Ovary (tissue), 10 donors: ENCODE measurements at places on chromosomes 5 and 9. TPM values are rescaled to one million over a fixed set of nuclear protein-coding genes. Genes with fewer than 3 reads are reported as not detected.

RBM18 gene
- total RNA-seq: 13.6 TPM

DNA sequence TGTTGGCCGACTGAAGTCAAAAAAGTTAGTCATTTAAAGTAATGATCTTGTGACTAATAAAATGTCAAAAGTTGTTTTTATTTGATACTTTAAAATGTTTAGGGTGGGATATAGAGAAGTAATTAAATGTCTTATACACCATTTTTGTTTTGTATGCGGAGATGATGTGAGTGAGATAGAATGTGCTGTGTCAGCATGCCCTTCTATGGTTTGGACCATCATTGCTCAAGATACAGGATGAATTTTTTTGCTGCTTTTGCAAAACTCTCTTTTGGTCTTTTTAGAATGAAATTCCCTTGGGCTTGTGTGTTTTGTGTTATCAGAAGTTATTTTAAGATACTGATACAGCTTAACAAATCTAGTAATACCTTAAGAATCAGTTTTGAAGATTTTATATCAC, 12.5 kb downstream of the SRFBP1 start:
- DNase-seq: no peak

GRCh38 chr5:168291964-168292785, 730 bp downstream of the WWC1 start:
- DNase-seq: peak; percentile 30

DNA sequence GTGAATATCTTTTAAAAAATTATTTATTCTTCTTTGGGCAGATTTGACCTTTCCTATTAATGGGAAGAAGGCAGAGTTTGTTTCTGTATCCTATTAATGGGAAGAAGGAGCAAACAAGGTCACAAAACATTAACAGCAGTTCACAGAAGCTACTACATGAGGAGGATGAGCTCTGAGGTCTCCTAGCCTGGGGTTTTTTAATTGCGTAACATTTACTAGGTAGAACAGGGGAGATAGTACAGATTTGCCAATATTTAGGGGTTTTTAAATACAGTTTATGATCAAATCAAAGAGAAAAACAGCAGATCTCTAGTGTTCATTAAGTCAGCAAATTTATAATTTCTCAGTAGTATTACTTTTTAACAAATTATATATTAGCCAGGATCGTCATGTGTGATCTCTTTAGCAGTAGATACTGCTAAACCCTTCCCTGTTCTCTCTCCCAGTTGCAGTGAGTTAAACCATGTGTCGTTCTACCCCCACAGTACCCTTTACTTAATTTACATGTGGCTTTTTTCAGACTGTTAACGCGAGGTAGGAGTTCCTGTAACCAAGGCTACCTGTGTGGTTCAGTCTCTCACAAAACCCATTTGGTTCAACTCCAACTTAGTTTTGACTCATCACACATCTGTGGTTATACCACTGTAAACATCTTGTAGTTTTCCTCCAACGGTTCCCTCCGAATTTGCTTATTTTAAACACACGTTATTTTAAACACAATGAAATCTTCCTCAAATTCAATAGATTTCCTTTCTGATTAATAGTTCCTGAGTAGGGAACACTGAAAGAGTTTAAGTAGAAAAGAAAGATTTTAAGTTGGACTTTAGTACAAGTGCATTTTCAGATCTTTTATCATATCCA, 13.3 kb downstream of the SLC25A46 start:
- DNase-seq: no peak

- no peak for DNase-seq
Measured at GRCh38 chr9:8826281-8826680, 1026.7 kb upstream of the DMAC1 start.

GRCh38 chr5:141421489-141421855, 621 bp downstream of the PCDHGA11 start:
- DNase-seq: no peak

DNA sequence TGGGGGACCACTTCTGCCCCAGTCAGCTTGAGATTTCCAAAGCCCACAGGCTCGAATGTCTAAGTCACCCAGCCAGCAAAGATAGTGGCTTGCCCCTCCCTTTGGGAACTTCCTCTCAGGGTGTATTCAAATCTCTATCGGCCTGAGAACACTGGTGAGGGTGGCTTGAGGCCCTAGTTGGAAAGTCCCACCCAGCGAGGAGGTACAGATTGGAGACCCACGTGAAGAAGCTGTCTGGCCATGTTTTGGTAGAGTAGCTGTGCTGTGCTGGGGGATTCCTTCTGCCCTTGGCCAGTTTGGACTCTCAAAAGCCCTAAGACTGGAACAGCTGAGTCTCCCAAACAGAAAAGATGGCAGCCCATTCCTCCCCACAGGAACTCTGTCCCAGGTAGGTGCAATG, 172.7 kb upstream of the RIOK2 start:
- no peak for DNase-seq

RELL2 gene
- 1.7 TPM for total RNA-seq

DNA sequence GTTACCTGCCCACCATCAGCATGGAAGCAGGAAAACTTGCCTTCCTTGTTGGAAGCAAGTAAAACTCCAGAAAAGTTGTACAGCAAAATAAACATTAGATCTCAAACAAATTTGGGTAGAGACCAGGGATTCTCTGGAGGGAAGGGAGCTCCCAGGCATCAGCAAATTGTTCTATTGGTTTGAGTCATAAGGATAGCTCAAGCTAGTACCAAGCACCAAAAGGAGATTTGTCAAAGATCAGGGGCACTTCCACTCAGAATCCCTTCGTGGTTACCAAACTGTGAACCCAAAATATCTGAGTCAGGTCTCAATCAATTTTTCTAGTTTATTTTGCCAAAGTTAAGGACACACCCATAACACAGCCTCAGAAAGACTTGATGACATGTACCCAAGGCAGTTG, 37.8 kb downstream of the DNAJB5 start:
- DNase-seq: no peak

DNA sequence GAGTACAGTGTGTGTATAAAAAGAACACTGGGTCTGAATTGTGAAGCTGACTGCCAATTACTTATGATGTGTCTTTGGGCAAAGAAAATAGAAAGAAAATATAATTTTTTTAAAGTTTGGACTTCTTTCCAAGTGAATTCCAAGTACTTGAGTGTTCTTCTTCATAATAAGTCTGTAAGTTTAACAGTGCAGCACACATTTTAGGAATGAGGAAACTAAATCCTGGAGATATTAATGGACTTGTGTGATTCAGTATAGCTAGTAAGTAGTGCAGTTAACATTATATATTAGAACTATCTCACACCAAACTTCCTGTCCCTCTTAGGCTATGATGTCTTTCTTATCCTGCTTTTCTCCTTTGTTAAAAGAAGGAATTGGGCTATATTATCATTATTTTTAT, 1953.8 kb downstream of the MAT2B start:
- DNase-seq: no peak

DNA sequence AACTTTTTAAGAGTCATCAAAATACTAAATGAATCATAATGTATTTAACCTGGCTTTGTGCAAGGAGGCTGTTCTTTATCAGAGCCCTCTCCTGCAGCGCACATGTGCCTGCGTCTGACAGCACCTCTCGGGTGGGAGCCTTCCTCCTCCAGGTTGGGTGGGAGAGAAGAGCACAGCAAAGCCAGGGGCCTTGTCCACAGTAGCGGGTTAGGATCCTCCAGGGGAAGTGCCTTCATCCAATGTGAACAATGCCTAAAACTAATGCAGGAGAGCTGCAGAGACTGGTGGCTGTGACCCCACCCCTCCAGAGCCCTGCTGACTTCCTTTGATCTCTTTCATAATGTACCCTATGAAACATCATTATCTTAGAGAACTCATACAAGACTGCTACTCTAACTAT, 10.2 kb downstream of the UBE2QL1 start:
- DNase-seq: no peak
